ENCODE measurements at places on chromosomes 2 and 18.

DNA sequence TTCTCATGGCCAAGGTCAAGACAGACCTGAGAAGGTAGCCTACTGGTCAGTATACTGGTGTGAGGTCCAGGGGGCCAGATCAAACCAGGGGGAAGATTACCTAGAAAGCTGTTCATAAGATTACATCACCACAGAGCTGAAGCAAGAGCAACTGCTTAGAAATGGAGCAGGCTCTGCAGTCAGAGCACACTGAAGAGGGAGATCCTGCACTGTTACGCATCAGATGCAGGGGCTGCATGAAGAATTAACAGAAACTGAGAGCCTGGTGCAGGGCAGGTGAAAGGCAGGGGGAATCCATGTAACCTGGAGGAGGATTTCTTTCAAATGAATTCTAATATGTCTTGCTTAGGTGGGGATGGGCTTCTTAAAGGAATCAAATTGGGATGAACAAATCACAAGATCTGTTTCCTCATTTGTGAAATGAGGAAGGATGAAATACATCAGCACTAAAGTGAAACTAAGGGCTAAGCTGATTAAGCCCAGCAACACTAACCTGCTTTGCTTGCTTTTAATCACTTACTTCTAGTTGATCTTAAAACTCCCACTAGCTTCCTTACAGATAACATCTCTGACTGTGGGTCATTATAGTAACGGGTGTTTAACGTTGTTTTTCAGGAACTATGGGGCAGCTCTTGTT is 74.3 kb upstream of the ADAM23 start:
- DNase-seq = no peak

DNA sequence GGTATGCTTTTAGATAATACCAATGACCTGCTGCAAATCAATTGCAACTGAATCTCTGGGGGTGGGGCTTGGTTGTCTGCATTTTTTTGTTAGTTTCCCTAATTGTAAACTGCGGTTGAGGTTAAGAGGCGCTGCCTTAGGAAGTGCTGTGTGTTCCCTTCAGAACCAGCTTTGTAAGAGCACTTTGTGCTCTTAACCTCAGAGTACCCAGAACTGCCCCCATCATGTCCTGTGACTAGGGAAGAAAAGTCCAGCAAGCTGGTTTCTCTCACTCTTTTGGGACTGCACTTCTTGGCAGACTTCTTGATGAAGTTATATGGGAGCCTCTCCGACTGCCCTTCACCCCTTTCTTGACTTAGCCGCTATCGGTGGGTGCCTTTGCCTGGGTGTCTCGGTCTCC is 245.5 kb upstream of the CXCR4 start:
- no peak for DNase-seq

DNA sequence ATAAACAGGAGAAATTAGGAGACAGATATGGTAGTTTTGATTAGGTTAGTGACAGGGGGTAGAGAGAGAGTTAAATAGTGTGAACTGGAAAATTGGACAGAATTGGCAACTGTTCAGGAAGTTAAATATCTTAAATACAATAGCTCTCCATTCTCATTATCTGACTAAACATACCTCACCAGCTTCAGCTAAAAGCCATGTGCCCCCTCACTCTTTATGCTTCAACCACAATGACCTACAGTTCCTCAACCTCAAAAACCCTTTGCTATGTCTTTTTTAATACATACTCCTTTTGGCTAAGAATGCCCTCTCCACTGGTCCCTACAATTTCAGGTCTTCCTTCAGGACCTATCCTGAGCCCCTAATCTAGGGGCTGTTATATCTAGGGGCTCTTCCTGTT is 740.2 kb upstream of the ZEB2 start:
- DNase-seq = no peak

DNA sequence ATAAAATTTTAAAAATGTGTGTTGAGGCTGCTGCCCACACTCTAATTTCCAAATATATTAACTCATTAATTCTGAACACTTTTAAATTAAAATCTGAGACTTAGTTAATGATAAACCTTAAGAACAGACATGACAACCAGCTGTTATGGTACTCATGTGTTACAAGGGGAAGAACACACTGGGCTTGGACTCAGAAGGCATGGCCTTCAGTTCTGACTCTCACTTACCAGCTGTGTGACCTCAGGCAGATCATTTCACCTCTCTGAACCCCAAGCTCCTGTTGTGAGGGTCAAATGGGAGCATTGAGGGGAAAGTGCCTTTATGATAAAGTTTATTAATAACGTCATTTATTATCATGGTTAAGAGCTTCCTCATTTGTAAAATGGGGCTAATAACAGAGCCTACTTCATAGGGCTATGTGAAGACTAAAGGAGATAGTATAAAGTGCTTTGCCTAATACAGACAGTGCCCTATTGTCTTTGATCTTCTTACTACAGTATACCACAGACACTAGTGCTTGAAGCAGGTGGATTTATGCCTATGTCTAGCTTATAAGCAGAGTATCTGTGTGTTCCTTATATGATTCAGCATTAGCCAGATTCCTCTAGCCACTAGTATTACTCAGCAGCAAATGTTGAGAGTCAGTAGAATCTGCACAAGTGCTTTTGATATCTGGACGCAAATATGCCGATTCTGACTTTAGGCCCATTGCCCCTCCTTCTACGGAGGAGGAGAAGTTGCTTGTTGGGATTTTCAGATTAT is 99.6 kb downstream of the SGPP2 start:
- no peak for DNase-seq

- peak; percentile 33 for DNase-seq
Observed at GRCh38 chr2:54866868-54867267, 143.4 kb downstream of the EML6 start.
